ENCODE measurements at places on chromosomes 4 and X.

GRCh38 chr4:154545689-154546088, 4.5 kb downstream of the PLRG1 start:
- DNase-seq: no peak

GRCh38 chrX:52574416-52575275, 57.8 kb upstream of the XAGE1B start:
- peak; percentile 12 for DNase-seq

DNA sequence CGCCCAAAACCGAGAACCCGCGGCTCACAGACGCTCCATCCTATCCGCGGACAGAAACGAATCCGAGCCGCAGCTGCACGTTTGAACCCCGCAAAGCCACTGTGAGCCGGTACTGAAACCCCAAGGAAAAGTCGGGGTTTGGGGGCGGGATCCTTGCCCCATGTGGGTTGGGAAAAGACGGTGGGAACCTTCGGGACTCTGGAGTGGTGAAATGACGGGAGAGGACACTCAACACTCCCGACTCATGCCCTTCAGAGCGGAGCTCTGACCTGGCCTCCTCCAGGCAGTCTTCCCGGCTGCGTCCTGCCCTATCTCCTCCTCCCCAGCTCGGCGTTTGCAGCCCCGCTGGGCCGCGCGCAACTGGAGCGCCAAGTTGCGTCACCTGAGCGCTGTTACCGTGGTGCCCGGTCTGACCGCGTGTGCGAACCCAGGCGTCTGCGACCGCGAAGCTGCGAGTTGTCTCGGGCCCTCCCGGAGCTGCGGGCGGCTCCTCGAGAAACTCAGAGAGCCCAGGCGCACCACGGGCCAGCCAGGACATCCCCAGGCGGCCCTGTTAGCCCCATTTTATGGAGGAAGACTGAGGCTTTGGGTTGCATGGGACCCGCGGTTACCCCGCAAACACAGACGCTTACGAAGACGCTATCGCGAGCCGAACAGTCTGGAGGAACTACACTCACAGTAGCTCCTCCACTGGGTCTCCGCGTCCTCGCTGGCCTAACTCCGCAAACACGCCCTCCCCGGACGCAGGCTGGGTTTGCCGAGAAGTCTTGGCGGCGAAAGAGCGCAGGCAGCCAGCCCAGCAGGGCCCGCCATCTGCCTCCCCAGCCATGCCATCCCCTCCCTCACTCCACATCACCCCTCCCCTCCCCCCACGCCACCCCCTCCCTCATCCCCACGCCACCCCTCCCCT, 20.3 kb upstream of the HMX1 start:
- DNase-seq: no peak

DNA sequence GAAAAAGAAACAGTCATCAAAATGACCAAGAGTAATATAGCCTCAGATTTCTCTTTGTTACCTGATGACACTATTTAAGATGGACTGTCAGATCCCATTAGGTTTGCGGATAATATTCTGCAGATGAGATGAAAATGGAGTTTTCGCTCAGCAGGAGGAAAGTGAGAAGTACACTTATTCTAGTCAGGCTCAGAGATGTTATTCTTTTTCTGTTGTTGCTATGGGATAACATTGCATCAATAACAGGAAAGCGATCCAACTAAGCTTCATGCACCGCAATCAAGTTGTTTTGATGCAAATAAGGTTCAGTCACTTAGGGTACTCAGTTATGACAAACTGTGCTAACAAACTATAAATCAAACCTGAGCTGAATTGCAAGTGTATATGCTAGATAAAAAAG, 415.0 kb downstream of the CCSER1 start:
- DNase-seq: no peak

- no peak for DNase-seq
These were observed 548.8 kb downstream of the INPP4B start for GRCh38 chr4:142297313-142297712.

- DNase-seq: no peak
These were observed 2.8 kb downstream of the NHS start for GRCh38 chrX:17377795-17378194.

DNA sequence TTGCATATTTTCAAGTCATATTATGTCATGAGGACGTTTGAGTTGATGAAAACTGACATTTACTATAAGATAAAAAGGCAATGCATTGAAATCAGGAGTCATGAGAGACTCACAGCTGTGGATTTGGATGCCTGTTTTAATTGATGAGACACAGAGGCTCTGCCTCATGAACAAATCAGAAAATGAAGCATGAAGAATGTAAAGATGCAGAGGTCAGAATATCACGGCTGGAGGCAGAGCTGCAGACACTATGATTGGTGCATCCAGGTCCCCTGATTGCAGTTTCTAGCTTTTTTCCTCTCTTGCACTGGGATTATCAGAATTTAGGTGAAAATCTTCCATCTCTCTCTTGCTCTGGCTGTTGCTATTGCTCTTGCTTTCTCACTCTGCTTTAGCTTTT, 74.7 kb downstream of the FAM47B start:
- DNase-seq: no peak

DNA sequence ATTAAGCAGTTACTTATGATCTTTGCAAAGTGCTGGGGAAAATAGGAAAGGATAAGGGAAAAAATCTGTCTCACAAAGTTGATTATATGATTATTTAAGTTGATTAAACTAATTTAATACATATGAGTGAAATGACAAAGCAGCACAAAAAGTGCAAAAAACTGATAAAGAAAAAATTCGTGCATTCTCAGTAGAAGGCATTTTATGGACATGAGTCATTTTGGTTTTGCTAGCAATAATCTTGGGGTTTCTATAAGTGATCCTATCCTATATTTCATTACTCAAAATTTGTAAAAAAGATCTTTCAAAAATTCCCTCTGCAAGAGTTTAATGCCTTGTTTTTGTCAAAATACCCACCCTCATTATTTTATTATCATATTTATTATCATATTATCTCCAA, 224.2 kb upstream of the ANXA10 start:
- no peak for DNase-seq

DNA sequence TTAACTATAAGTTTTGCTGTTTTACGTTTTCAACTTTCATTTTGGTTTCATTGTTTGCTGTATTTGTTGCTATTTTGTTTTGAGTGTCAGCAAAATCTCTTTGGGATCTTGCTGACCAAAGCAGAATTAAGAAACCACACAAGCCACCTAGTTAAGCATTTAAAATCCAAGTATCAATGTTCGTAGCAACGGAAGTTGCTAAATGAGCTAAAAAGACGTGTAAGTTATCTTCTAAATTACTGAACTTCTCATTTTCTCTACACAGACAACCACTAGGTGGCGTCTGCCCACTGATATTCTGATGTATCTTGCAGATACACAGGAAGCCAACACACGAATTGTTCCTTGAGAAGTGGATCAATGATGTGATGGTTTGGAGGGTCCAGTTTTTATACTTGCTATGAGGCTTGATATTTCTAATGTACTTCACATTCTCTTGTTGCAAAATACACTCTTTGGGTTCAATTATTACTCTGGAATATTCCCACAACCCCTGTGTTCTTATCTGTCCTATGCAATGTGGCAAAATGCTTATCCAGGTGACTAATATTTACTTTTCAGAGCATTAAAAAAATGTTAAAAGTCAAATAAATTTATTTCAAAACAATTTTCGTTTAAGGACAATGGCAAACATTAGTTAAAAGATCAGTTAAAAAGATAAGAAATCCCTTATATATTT, 250.5 kb downstream of the TECRL start:
- DNase-seq: no peak

DNA sequence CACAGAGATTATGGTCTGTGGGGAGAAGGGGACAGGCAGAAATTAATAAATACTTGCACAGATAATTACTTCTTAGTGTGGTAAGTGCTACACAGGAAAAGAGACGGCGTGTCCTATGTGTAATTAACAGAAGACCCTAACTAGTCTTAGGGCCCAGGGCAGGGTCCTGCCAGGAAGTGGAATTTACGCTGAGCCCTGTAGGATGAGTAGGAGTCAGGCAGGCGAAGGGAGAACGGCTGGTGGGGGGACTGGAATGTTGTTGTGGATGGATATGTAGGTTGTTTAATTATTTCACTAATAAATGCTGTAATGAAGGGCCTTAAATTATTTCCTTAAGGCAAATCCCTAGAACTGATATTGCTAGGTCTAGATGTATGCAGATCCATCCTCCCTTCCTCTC, 26.7 kb upstream of the MFAP3L start:
- no peak for DNase-seq

DNA sequence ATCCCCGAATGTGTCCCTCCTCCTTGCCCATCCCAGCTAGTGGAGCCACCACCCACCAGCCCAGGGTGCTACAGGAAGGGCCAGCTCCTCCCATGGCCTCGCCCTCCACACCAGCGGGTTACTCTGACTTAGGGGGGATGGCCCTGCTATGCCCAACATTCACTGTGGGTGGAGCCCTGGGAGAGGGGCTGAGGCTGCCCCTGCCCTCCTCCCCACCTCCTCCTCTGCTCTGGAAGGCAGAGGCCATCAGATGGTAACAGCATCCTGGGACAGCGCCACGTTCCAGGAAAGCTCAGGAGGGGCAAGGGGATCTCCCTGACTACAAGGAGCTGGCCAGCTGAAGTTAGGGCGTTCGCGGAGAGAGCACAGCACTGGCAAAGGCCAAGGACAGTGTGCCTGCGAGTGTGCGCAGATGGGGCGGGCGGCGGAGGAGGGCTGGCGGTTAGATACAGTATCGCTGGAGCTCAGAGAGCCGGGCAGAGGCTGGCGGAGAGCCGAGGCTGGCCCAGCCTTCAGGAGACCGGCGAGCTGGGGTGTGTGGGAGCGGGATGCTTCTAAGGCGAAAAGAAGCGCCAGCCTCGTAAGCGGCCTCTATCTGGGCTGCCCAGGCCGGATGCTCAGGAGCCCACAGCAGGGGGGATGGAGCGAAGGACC, 1.5 kb downstream of the JAKMIP1 start:
- peak; percentile 21 for DNase-seq

DNA sequence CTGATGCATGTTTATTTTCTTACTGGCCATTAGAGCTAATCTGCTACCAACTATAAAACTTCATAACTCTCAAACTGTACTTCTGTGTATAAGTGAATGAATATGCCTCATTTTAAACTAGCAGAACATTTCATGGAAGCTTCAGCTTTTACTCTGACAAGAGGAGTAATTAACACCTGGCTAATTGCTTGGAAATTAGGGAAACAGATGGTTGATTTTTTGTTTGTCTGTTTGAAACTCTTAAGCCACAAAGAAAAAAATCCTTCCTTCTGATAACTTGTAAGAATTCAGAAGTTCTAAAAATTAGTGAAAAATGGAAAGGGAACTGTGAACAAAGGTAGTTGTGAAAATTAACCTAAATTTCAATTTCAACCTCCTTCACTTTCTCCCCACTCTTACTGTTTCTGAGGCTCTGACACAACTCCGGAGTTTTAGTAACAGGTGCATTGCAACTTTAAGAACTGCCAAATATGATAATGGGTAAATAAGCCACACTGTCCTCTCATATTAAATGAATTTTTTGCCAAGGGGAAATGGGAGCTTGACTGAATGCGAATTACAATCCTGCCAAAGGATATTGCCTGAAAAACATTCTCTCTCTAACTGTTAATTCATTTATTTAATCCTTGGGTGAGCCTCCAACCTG, 1.0 kb downstream of the EGF start:
- DNase-seq: no peak

- DNase-seq: no peak
These were observed 73.5 kb downstream of the ARFIP1 start for GRCh38 chr4:152853293-152853692.

DNA sequence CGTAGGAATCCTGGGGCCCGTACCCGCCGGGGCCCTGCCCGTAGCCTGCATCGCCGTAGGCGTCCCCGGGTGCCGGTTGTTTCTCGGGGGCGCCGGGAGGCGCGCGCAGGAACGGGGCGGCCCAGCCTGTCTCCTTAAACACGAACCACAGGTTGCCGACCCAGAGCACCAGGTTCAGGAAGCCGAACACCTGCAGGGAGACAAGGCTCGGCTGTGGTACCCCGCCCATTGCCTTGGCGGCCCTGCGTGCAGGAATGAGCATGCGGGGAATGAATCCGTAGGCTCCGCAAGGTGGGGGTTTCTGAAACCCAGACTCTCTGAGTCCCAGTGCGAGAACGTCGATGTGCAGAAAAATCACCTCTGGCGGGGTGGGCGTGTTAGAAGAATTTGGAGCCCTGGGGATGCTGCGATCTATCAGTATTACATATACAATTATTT, 5.4 kb upstream of the PRICKLE3 start:
- no peak for DNase-seq

DNA sequence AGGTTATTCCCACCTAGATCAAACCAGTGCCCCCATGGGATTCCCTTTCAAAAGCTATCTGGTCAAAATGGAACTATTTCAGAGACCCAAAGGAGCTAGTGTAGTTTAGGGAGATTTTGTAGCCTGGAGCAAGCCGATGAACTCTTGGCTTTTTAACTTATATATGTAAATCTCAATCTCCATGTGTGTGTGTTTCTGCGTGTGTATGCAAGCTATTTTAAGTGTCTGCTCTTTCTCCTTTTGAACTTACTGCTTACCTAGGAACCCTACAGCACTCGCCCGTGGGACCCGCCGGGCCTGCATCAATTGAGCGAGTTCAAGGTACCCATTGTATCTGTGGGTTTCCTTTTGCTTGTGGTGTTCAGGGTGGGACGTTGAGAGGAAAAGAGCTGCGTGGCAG, 10.4 kb downstream of the CSTF2 start:
- no peak for DNase-seq

GRCh38 chr4:968221-968620, 5.1 kb downstream of the DGKQ start:
- no peak for DNase-seq

DNA sequence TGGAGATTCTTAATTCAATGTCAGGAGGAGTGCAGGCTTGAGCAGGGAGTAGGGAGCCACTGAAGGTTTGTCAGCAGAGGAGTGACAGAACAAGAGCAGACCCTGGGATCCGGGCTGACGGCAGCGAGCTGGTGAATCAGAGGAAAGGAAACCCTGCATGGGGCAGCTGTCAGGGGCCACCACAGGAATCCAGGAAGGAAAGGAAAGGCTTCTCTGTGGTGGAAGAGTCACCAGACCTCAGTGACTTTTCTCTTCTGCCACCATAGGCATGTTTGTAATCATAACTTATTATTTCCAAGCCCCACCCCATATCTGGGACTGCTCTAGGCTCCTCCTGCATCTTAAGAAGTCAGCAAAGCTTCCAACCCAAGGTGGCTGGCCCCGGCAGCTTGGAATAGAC, 150.9 kb downstream of the BCOR start:
- no peak for DNase-seq

DNA sequence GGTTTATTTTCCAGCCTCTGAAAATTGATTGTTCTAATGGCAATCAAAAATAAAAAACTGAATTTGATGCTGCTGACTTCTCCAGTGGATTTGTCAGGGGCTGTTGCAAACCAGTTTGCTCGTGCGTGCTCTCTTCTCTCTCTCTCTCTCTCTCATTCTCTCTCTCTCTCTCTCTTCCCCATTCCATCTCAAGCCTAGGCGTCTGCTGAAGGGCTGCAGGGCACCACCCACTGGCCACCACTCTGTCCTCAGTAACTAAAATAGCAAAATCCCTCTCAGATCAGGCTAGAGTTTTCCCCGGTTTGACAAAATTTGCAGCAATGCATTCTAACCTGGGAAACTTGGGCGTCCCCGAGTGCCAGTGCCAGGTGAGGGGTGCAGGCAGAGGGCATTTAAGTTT, 19.4 kb downstream of the NKX6-1 start:
- DNase-seq: no peak

- no peak for DNase-seq
These were observed 177.7 kb upstream of the PPARGC1A start for GRCh38 chr4:24067367-24068193.

- no peak for DNase-seq
These were observed 29.9 kb upstream of the TET2 start for GRCh38 chr4:105116616-105117319.

All from CD4-positive, alpha-beta T cell treated with Interleukin-1 beta for 1 hour (primary cell).